SJCRH30 (cell line): ENCODE measurements at places on chromosomes 2 and 18. TPM values are rescaled to one million over a fixed set of nuclear protein-coding genes. Genes with fewer than 3 reads are reported as not detected.

MTLN gene
- 23.5 and 37.7 TPM in 2 replicates for total RNA-seq

INHBB gene
- total RNA-seq = not detected in 2 replicates

DTNA gene
- total RNA-seq = 11.9 and 12.4 TPM in 2 replicates

OTOS gene
- total RNA-seq = 0.73 TPM in 1 of 2 replicates, not detected in the other

DOCK10 gene
- 12.3 and 15.3 TPM in 2 replicates for total RNA-seq

NPAS2 gene
- 0.02 and 0.03 TPM in 2 replicates for total RNA-seq

HNMT gene
- 0.04 TPM in 1 of 2 replicates, not detected in the other for total RNA-seq

CD207 gene
- total RNA-seq = 0.08 TPM in 1 of 2 replicates, not detected in the other

LIMS3 gene
- total RNA-seq = 3.4 and 6.2 TPM in 2 replicates

MAPK4 gene
- not detected in 2 replicates for total RNA-seq

ST8SIA5 gene
- total RNA-seq = 3.2 and 3.8 TPM in 2 replicates

MC2R gene
- total RNA-seq = not detected in 2 replicates

NAT8 gene
- total RNA-seq = not detected in 2 replicates

SULT1C2 gene
- total RNA-seq = not detected in 2 replicates

SPATA3 gene
- total RNA-seq = not detected in 2 replicates

TYW5 gene
- total RNA-seq = 9.8 and 11.8 TPM in 2 replicates

SPP2 gene
- total RNA-seq = 0.14 TPM in 1 of 2 replicates, not detected in the other

CFC1 gene
- total RNA-seq = not detected in 2 replicates

NUP35 gene
- 49.1 and 52.6 TPM in 2 replicates for total RNA-seq

SLC30A3 gene
- total RNA-seq = 4.4 and 4.9 TPM in 2 replicates

LBX2 gene
- total RNA-seq = 0.58 and 1.3 TPM in 2 replicates

ITGA4 gene
- 22.1 and 22.7 TPM in 2 replicates for total RNA-seq

CD302 gene
- total RNA-seq = 1.5 and 1.8 TPM in 2 replicates

PAX3 gene
- total RNA-seq = 116 and 117 TPM in 2 replicates

RDH14 gene
- total RNA-seq = 27.7 TPM in 2 replicates
